ENCODE measurements at places on chromosomes 16 and 17.
A peak's percentile ranks its signal among the peaks of the same experiment; 100 is the strongest.

DNA sequence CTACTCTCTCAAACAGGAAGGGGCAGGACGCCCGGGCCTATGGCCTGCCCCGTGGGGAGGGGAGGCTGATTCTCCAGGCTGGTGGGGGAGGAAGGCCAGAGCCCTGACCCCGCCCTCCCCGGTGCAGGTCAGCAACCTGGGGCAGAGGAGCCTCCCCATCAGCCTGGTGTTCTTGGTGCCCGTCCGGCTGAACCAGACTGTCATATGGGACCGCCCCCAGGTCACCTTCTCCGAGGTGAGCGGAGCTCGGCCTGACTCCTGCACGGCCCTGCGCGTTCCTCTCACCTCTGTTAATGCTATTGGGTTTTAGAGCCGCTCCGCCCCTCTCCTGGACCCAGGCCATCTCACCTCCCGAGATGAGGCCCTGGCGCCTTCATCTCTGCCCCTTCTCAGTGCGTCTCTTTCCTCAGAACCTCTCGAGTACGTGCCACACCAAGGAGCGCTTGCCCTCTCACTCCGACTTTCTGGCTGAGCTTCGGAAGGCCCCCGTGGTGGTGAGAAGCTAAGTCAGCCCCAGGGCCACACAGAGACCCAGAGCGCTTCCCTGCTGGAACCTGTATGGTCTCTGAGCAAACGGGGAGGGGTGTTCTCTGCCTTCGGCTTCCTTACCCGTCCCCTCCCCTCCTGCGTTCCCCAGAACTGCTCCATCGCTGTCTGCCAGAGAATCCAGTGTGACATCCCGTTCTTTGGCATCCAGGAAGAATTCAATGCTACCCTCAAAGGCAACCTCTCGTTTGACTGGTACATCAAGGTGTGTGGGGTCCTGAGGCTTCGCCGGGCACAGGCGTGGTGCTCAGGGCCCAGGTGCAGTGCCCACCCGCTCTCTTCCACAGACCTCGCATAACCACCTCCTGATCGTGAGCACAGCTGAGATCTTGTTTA, 25.1 kb upstream of the ITGAX start:
- no peak for DNase-seq

DNA sequence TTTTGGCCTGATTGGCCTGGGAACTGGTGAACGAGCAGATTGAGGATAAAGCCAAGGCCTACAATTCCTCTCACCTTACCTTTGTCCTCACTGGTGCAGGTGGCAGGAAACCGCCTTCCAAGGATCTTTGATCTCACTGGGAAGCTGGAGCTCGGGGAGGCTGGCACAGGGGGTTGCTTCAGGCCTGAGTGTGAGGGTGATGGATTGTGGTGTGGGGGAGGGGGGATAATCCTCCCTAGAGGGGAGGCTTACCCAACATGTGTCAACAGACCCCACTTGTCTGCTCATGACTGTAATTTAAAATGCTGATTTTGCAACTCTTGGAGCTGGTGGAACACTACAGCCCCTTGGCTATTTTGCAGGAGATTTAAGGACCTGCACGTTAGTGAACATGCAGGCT, 4.5 kb upstream of the RMI2 start:
- no peak for DNase-seq

DNA sequence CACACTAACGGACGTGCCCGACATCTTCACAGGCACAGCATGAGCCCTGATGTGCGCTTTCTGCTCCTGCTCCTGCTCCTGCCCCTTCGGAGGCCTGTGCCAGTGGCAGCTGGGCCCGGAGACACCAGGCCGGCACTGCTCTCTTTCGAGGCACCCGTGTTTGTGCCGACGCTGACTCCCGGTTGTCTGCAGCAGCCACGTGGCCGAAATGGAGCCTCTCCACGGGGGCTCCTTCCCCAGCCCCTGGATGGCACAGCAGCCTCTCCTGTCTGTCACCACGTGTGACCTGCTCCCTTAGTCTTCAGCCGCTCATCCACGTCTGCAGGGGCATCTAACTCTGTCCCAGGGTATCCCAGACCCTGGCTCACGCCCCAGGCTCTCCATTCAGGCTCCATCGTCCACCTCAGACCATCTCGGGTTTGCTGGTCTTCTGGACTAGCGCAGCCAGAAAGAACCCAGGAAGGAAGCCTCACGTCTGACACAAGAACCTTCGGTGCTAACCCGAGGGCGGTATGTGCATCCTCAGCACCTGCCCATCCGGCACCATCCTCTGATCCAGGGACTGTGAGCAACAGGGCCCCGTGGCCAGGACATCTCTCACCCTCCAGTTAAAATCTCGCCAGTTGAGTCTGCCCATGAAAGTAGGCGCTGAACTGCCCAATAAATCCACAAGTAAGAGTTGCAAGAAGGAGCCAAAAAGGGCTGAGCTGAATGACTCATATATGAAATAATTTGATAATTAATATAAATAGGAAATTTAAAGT, 4.2 kb upstream of the RPH3AL start:
- DNase-seq = no peak

DNA sequence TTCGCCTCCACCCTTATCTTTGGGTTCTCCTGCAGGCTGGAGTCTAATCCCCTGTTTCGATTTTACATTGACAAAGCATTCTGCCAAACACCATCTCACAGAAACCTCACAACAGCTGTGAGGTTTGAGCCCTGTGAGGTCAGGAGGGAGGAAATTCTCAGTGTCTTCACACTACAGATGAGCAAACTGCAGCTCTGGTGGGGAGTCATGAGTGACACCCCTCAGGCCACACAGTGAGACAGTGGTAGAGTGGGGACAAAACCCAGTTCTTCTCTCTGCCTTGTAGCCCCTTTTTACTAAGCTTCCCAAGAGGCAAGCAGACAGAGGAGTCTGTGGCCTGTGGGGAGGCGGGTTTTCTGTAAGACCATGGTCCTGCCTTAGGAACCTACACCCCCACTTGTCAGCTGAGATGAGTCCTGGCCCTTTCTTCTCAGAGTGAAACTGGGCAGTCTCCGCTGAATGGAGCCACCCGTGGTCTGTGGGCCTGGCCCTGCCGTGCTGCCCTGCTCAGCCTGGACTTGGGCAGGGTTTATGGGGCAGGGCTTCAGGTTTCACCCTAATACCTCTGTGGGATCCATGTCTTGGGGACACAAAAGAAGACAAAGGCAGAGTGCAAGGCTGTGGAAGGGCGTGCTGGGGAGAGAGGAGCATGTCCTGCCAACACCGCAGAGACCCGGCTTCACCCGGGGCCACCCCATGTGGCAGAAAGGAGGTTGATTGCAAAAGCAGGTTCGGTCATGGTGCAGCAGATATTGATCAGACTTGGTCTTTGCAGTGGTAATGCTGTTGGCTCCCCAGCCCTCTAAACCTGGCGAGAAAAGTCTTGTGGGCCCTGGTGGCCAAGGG, 59.0 kb downstream of the ABR start:
- DNase-seq = no peak

DNA sequence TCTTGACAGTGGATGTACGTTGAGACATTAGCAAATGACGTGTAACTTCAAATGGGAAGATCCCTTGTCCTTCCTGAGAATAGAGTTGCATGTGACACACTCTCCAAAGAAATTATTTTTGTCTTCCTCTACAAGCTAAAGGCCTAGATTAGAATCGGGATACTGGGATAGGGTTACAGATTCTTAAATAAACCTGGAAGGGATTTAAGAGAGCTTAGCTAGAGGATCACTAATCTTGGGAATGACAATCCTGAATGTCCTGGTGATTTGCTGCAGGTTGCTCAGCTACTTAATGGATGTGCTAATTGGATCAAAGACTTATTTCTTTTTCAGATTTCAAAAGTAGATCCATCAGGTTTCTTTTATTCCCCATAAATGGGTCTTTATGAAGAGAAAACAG, 101.9 kb downstream of the KCNJ2 start:
- DNase-seq = no peak

GRCh38 chr16:57001026-57001679, 11.8 kb downstream of the NLRC5 start:
- DNase-seq = no peak

DNA sequence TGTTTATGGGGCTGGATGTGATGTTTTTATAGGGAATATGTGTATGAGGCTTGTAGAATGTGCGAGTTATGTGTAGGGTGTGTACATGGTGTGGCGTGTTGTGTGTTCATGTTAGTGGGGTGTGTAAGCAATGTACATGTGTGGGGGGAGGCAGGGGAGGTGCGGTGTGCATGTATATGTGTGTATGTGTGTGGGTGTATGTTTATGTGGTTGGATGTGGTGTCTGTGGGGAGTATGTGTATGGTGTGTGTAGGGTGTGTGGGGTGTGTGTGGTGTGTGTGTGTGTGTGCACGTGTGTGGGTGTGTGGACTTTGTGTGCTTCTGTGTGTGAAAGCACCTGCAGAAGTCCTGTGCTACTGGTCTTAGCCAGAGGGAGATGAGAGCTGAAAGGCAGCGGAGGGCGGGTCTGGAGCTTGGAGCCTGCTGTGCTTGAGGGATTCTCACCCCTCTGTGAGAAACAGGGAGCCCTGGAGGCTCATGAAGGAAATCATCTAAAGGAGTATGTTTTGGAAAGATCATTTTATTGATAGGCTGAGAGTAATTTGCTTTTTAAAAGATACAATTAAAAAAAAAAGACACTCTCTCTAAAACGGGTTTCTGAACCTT, 222.7 kb downstream of the HS3ST4 start:
- DNase-seq = no peak

- no peak for DNase-seq
Measured at GRCh38 chr16:50169555-50170096, 16.5 kb downstream of the TENT4B start.

DNA sequence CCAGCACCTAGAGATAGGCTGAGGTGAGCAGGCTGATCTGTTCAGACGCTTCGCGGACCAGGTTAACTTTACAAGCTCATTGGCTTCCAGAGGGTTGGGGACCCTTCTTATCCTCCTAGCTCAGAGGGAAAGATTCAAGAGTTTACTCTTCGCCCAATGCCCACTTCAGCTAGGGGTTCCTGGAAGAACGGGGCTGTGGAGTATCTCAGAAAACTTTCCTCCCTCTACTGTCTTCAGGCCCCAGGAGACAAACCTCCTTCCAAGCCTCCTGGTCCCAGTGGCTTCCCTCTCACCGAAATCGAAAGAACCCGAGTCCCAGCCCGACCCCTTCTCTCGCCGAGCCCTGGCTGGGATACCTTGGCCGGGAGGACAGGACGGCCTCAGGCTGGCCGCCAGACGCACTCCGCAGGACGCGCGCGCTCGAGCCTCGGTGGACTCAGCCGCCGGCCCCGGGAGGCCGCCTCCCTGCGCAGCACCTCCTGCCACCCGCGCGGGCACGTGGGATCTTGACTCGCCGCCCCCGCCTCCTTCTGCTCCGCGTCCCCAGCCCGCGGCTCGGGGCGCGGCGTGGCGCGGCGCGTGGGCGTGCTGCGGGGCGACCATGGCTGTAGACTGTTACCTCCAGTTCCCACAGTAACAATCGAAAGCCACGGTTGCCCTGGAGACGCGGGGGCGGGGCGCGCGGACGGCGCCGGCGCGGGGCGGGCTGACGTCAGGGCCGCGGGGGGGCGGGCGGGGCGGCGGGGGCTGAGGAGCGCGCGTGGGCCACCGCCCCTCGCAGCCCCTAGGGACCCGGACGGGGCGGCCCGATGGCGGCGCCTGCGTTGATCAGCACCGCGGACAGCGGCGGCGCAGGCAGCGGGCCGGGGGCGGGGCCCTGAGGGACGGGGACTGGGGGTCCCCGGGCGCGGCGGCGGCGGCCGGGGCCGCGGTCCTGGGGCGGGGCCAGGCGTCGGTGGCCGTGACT, 5.3 kb upstream of the HIC1 start:
- DNase-seq = peak; percentile 91

DNA sequence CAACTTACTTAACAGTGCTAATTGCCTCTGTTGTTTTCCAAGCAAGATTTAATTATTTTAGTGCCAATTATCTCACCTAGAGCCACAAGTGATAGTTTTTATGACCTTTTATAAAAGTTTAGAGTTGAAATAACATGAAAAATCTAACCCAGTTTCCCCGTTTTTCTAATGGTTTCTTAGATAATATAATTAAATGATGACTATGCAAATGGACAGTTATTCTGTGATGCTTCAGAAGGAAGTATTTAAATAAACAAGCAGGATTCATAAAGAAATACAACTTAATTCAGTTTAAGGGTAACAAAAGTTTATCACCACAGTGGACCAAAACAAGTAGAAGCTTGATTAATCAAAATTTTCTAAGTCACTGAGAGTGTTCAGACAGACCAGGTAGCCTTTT, 721.2 kb upstream of the SOX9 start:
- no peak for DNase-seq

GRCh38 chr17:77609553-77610517, 348.7 kb upstream of the TNRC6C start:
- DNase-seq = no peak

GRCh38 chr17:57186226-57187019, 69.9 kb upstream of the MSI2 start:
- DNase-seq = no peak

GRCh38 chr16:89422527-89422904, 67.8 kb downstream of the ANKRD11 start:
- no peak for DNase-seq

- no peak for DNase-seq
Measured at GRCh38 chr17:63285551-63285950, 160.6 kb downstream of the CYB561 start.

- no peak for DNase-seq
Measured at GRCh38 chr17:61750656-61751055, 112.7 kb downstream of the BRIP1 start.

DNA sequence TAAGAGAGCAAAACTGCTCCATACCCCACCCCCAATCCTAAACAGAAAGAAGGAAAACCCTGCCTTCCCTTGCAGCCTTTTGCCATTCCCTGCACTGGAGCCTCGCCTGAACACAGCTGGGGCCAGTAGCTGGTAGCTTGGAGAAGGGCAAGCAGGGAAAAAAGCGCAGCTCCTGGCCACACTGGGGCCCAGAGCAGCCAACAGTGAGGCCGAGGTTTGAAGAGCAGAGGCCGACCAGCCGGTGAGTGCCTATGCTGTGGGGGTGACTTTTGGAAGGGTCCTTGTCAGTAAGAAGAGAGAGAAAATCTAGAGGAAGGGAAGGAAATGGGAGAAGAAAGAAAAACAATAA, 3.2 kb upstream of the HOXB9 start:
- DNase-seq = no peak

- no peak for DNase-seq
Measured at GRCh38 chr16:73033271-73033998, 14.5 kb downstream of the ZFHX3 start.

- no peak for DNase-seq
Measured at GRCh38 chr16:66383551-66383950, 17.1 kb downstream of the CDH5 start.

DNA sequence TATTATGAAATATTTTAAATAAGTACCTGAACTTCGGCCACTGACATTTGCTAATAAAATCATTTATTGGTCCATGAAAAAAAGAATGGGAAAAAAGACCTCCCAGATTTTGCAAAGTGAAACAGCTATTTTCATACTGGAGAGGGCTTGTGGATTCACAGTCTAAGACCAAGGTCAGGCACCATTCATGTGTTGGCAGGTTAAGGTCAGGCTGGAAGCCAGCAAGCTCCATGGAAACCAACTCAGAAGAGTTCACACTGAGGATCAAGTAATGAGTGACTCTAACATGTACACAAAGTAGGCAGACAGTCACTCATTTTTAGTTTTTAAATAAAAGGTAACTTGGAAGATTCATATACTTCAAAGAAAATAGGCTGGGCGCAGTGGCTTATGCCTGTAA, 3.4 kb downstream of the DNAJA2 start:
- no peak for DNase-seq
